ENCODE measurements at places on chromosomes 2 and 18.
A peak's percentile ranks its signal among the peaks of the same experiment; 100 is the strongest.

- no peak for DNase-seq
These were observed 11.8 kb upstream of the ATOH8 start for GRCh38 chr2:85741833-85742455.

- DNase-seq, result peak; percentile 70
These were observed 45.1 kb downstream of the LBH start for GRCh38 chr2:30276455-30276911.

DNA sequence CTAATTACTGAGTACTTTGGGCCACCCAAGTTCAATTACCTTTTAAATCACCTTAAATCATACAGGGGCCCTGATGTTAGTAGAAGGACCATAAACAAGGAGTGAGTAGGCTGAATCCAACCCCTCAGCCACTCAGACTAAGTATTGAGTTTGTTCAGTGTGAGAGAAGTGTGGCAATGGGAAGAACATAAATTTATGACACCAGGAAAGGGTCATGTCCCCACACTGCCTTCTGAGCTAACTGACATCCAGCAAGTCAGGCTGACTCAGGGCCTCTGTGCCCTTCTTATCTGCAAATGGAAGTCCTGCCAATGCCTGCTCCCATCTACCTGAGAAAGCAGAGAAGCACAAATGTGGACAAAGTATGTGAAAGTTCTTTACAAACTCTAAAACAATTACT is 12.9 kb downstream of the PLEKHM3 start:
- DNase-seq, result no peak

DNA sequence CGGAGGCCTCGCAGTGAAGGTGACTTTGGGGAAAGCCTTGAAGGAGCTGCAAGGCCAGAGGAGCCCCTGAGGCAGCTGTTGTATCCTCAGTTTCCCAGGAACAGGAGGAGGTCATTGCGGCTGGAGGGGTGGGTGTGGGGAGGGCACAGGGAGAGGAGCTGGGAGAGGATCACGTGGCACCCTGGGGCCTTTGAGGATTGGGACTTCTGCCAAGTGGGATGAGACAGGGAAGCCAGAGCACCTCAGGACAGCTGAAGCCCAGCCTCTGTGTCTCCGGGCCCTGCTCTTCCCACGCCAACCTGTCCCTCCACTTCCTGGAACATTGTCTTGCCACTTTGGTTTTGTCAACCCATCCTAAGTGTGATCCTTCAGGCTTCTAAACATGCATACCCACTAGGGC is 19.4 kb upstream of the RRM2 start:
- DNase-seq, result no peak

GRCh38 chr2:240858321-240858720 is 10.3 kb upstream of the AGXT start:
- no peak for DNase-seq

GRCh38 chr2:43539436-43539835 is 56.4 kb downstream of the THADA start:
- no peak for DNase-seq

GRCh38 chr2:160726046-160726445 is 232.4 kb upstream of the RBMS1 start:
- no peak for DNase-seq

GRCh38 chr2:71620116-71620515 is 166.8 kb downstream of the DYSF start:
- no peak for DNase-seq

DNA sequence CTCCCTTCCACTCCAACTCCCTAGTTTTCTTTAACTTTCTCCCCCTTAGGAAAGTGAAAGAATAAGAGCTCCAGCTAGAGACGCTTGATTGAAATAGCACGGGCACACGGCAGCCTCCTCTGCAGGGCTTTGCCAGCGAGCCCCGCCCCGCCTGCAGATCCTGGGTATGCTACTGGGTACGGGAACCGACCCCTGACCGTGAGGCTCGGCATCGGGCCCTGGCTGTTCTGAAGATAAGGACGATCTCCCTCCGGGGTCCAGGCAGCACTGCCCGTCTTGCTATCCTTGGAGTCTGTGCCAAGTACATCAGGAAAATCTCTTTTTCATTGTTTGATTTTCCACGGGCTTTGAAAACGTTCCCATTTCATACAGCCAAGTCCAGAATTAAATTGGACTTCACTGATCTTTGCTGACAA is 284.5 kb downstream of the MTX2 start:
- DNase-seq, result peak; percentile 24

GRCh38 chr2:134425724-134426496 is 172.0 kb downstream of the MGAT5 start:
- DNase-seq, result no peak

- DNase-seq, result no peak
These were observed 90.5 kb upstream of the ITGB6 start for GRCh38 chr2:160290598-160290997.

- no peak for DNase-seq
These were observed 507.9 kb upstream of the CDH2 start for GRCh38 chr18:28684746-28685355.

DNA sequence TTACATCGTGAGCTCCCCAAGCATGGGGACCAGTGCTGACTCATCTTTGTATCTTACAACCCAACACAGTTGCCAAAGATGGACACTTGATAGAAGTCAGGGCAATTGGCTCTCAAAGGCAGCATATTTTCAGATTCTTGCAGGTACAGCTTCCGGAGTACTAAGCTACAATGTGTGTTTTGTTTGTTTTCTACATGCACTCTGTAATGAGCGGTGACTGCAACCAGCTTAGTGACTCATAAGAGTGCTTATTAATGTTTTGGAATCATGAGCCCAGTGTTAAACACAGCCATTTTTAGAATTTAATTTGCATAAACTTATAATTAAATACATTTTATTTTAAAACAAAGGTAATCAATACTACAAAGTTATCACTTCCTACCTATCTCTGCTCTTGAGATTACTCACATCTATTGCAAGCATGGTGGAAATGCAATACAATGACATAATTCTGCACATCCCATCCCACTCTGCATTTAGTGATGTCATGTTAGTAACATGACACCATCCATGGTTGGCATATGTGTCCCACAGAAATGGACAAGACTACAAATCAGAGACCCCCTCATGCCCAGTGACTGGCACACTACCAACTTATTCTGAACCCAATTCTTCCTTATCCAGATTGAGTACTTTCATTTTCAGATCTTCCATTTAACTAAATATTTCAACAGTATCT is 399.8 kb upstream of the ST6GAL2 start:
- DNase-seq, result no peak

Measured in activated T-cell treated with anti-CD3 and anti-CD28 coated beads, Interleukin-2, amount 50 U/mL, for 72 hours (primary cell).